Activated CD4-positive, alpha-beta T cell treated with anti-CD3 and anti-CD28 coated beads for 24 hours (primary cell): ENCODE measurements at places on chromosomes 1 and 21.

DNA sequence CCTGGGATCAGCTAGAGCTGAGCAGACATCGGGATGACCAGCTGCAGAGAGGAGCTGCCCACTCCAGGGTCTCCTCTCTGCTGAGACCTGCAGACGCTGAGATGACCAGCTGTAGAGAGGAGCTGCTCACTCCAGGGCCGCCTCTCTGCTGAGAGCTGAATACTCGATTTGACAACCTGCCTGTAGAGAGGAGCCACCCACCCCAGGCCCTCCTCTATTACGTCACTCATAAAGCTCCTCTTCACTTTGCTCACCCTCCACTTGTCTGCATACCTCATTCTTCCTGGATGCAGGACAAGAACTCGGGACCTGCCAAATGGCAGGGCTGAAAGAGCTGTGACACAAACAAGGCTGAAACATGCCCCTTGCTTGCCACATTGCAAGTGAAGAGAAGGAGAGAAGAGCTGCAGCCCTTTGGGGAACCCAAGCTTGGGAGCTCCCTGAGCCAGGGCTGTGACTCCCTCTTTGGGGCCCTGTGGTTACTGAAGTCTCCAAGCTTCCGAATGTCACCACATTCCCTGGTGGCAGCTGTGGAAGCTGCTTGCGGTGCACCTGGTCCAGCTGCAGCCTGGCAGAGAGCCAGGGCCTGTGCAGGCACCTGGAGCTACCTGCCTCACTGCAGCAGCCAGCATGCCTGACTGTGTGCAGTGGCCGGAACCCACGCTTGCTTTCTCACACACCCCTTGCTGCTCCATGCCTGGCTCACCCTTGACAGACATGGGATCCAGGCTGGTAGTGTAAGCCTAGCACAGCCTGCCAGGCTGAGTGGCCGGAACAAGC lies 59.6 kb downstream of the CC2D1B start:
- DNase-seq: no peak

DNA sequence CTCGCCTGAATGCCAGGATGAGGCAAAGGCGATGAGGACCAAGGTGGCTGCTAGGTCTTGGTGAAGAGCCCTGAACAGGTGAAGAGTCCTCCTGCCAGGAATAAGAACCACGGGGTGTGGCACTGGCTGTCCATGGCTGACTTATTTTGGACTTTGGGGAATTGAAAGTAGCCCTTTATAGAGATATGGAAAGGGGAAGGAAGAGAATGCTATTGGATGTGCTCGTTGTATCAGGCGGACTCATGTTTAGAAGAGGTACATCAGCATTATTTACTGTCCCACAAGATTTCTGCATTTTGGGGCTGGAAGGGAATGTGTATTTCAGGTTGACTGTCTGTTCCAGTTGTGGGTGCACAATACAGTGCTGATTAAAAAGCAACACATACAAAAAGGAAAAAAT lies 465.8 kb downstream of the DSCAM start:
- DNase-seq: no peak

DNA sequence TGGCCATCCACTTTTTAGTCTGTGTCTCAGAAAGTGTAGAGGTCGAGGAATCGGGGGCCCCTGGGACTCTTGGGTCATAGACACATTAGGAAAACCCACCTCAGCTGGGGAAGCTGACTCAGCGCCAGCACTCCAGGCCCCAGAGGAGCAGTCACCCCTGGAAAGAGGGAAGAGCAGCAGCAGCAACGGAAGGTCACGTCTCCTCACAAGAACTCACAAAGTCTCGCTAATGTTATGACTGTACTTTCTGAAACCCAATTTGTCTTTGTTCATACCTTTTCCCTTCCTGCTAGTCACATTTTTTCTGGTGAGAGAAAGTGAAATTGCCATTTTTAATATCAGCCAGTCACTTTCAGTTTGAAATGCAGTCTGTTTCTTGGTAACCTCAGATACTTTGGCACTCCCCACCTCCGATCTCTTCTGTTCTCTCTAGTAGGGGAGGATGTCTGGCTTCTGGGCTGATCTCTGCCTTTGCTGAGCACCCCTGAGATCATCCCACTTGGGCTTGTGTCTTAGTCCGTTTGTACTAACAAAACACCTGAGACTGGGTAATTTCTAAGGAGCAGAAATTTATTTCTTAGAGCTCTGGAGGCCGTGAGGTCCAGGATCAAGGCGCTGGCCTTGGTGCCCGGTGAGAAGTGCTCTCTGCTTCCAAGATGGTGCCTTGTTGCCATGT lies 6.0 kb upstream of the NLRP3 start:
- peak; percentile 35 for DNase-seq

DNA sequence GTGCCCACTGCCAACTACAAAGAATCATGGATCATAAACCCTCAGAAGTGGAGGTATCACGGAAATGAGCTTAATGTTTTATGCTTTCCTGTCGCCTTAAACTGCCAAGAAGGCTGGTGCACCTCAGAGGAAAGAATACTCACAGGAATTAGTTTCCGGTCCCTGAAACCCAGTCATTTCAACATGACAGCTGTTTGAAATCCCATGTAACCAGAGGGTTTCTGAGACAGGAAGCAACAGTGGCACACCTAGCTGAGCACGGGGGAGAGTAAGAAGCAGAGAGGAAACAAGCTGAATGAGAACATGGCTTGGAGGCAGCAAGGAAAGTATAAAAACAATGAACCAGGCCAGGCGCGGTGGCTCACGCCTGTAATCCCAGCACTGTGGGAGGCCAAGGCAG lies 3.9 kb downstream of the JAK1 start:
- no peak for DNase-seq

GRCh38 chr1:164560556-164560955 lies 1.6 kb downstream of the PBX1 start:
- no peak for DNase-seq

DNA sequence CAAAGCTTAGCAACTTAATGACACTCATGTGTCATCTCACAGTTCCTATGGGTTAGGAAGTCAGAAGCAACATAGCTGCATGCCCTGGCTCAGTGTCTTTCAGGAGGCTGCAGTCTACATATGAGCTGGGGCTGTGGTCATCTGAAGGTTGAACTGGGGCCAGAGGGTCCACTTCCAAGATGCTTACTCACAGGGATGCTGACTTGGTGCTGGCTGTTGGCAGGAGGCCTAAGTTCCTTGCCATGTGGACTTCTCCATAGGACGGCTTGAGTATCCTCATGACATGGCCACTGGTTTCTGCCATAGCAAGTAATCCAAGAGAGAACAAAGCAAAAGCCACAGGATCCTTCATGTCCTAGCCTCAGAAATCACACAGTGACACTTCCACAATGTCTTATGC lies 12.1 kb upstream of the FAM43B start:
- DNase-seq: no peak

DNA sequence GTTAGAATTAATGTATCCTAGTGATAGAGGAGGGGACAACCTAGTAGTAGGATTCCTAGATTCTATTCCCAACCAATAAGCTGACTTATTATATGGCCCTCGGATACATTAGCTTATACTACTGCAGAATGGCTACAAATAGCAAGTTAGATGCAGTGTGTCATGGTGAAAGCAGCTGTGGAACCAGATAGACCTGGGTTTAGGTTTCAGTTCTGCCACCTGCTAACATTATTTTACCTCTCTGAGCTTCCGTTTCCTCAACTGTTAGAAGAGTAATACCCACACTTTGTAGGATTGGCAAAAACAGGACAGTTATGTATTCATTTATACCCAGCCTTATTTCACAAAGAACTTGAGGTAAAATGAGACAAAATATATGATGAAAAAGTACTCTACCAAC lies 21.6 kb upstream of the MAGOH start:
- no peak for DNase-seq

DNA sequence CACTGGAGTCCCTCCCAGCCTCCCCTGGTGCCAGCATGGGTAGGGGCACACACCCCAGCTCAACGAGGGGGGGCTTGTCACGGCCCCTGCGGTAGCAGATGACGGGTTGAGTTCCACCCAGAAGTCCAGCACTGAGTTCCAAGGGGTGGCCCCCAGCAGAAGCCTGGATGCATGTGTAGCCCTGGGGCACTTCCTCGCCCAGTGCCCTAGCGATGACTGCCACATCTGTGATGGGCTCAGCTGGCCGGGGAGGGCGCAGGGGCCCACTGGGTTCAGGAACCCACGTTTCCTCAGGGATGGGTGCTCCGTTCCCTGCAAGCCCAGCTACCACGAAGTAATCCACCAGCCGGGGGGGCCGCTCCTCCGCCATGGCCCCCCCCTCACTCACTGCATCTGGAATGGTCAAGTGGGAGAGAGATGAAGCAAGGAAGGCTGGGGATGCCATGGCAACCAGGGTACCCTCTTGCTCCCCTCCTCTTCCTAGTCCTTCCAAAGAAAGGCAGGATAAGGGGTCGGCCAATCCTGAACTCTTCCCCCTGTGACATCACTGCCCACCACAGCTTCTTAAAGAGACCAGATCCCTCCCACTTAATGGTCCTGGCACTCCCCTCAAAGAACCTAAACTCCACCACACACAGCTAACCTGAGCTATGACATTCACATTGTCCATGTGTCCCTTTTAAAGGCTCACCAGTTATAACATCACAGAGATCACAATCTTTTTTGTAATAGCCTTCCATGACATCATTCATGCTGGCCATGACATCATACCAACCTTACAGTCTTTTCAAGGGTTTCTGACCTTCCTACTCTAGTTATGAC lies 2.3 kb downstream of the DENND4B start:
- no peak for DNase-seq

DNA sequence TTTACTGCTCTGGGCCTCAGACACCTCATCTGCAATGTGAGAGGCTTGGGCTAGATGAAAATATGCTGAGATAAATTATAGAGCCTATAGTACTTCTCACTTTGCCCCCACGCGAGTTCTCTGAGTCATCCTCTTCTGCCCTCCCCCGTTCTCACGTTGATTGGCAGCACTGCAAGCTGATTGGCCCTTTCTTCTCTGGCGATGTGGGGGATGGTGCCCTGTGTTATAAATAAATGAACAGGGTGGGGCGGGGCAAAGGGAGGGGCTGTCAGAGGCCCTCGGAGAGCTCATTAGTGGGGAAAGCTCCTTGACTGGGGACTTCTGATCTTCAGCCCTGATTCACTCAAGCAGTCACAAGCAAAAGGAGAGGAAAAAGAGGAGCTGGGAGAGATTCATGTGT lies 64.3 kb upstream of the ZC3H12A start:
- peak; percentile 3 for DNase-seq

DNA sequence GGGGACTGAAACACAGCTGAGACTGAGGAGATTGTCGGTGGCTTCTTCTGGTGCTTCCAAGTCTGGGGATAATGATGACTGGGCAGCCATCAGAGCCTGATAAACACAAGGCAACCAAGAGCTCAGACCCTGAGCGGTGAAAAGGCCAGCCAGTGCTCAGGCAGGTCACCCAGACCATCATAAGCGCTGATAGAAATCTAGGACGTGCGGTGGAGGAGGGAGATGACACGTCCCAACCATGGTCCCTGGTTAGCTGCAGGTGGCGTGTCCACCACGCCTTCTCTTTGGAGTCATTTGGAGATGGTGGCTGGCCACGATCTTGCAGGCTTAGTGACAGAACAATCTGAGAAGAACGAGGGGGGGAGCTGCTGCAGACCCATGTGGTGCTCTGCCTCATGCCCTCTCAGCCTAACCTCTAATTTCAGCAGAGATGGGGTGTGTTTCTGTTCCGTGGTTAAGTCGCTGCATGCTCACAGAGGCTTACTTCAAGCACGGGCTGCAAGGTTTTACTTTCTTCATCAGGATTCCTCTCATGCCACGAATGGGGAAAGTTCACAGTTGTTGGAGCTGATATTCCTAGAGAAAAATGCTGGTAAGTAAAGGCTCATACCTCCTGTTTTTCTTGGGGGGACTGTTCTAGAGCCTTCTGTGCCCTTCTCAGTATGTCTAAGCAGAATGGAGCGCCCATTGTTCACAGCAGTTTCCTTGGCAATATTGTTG lies 17.4 kb upstream of the IGSF5 start:
- no peak for DNase-seq

DNA sequence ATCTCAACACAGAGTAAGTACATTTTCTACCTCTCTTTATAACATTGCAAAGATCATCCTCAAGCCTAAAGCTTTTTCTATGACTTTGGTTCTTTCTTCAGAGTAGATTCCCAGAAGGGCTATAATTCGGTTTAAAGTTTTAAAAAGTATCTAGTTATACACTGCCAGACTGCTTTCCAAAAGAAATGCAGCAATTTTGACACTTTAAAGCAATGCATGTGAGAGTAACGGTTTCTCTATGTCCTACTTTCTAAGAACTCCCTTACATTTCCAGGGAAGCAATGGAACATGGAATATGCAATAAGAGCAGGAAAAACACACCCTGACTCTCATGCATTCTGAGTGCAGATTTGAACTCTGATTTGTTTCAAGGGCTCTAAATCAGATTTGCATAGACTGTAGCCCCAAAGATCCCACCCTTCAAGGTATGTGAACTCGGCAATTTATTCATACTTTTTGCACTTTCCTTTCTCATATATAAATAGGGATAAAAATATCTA lies 331.6 kb downstream of the HHIPL2 start:
- DNase-seq: no peak

GRCh38 chr1:86067626-86068025 lies 88.9 kb downstream of the COL24A1 start:
- no peak for DNase-seq

GRCh38 chr1:10793129-10793651 lies 3.3 kb downstream of the CASZ1 start:
- no peak for DNase-seq

DNA sequence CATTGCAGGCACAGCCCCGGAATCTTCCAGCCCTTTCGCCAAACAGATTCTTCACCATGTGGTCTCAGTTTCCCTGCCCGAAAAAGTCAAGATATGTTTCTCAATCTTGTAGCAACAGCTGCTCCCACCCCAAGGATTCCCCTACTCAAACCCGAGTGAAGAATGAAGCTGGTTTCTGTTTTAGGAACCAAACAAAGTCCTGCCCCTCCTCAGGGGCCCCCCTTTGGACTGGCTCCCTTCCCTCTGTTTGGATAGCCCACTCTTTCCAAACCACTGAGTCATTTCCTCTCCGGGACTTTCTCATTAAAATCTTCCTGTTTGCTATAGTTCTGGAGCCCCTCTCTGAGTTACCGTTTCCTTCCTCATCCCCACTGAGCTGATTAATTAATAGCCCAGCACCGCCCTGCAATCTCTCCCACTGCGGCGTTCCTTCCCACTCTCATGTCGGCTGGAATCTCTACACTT lies 100.9 kb downstream of the TSEN15 start:
- no peak for DNase-seq

DNA sequence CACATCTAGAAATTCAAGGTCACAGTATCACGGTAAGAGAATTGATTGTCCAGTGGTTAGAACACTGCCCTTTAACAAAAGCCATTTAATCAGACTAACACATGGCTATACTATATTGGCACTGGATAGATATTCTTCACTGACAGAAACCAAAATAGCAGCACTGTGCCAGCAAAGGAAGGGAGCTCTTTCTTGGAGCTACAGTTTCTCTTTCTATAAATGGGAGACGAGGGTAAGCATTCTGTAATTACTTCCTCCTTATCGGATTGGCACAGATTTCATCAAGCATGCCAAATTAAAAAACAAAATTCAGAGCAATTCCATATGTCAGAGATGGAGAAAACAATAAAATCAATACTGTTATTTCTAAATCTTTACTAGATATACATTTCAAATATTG lies 115.7 kb upstream of the CACYBP start:
- no peak for DNase-seq

GRCh38 chr1:15847100-15847892 lies at the start of gene SPEN:
SPEN (plus strand) TSS chr1:15847707; CDS start chr1:15848068, 361 bp downstream.
- peak; percentile 96 for DNase-seq

- no peak for DNase-seq
These were observed 90.9 kb downstream of the LYPLAL1 start for GRCh38 chr1:219264561-219264960.
